ENCODE measurements at places on chromosomes 4 and X. TPM values are rescaled to one million over a fixed set of nuclear protein-coding genes. Genes with fewer than 3 reads are reported as not detected.

Gene PCDH11X
- total RNA-seq, result 24.5 TPM

DNA sequence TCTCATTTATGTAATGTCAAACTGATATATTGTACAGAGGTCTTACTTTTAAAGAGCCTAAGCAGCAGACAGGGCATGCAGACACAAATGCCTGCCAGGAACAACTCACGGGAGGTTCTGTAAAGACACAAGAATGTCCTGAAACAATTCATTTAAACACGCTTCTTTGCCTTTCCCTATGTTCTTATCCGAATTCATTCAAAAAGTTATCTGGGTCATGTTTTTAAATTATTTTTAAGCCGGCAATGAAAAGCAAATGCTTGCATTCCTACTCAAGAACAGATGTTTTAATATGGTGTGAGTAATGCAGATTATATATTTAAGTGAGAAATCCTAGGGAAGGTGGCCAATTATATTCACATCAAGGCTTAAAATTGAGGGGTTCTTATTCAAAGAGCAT is 192.6 kb downstream of the PDGFC start:
- no peak overlapping the region for H3K27ac ChIP-seq
- H3K27me3 ChIP-seq, result no peaks in the 10 kb centered on the region
- peaks cover 3% of the 10 kb centered on the region for H3K4me1 ChIP-seq
- no peaks in the 10 kb centered on the region for H3K36me3 ChIP-seq
- DNase-seq, result no peak

Gene GLRA3
- total RNA-seq, result 41.1 TPM

- H3K4me3 ChIP-seq, result no peak overlapping the region
- no peaks in the 10 kb centered on the region for H3K36me3 ChIP-seq
- no peaks in the 10 kb centered on the region for H3K27me3 ChIP-seq
- DNase-seq, result no peak
- H3K4me1 ChIP-seq, result no peaks in the 10 kb centered on the region
These were observed 141.0 kb downstream of the MAB21L2 start for GRCh38 chr4:150722908-150723362.

Gene SRPK3
- total RNA-seq, result 1.2 TPM

DNA sequence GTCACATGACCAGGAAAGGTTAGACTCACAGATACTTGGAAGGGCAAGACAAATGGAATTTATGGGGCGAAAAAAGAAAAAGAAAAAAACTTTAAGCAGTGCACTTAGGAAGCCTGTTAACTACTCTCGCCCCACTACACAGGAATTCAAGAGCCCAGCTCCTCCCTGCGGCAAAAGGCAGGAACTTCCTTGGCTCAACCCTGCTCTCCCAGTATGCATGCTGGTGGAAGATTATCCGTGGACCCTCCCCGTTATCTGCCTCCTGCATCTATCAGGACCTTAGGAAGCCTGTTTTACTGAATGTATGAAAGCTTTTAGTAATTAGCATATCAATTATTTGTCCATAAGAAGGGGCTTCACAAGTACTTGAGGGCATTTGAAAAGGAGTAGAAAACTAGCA is 40.1 kb upstream of the RPA4 start:
- no peak overlapping the region for H3K27ac ChIP-seq
- H3K36me3 ChIP-seq, result no peaks in the 10 kb centered on the region
- no peak overlapping the region for H3K4me3 ChIP-seq
- H3K27me3 ChIP-seq, result peaks cover 4% of the 10 kb centered on the region
- H3K4me1 ChIP-seq, result no peaks in the 10 kb centered on the region

DNA sequence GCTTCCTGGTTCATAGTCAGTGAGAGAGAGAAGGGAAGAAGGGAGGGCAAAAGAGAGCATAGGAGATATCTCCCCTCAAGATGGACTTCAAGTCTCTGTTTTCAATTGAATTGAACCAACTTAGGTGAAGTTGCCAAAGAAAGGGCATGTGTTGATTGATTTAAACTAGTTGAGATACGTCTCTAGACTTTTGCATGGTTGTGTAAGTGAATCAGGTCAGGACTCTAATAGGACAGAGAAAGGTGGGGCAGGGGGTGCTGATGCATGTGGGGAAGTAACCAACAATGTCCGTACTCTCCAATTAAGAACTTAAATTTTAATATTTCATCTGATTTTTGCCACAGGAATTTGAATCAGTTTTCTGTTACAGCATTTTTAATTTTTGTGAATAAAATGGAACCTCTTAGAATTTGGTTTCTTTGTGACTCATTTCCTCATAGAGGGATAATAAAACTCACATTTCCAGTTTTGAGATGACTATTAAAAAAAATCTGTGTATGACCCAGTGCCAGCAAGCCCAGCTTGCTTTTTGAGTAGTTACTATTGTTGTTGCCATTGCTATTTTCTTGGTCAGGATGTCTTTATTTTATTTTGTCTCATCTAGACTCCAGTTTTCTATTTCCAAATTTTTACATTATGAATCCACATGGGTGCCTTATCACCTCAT is 37.3 kb downstream of the SLIT2 start:
- H3K27me3 ChIP-seq, result no peaks in the 10 kb centered on the region
- no peaks in the 10 kb centered on the region for H3K36me3 ChIP-seq
- DNase-seq, result no peak
- no peak overlapping the region for H3K4me3 ChIP-seq

Gene SYN1
- 37.2 TPM for total RNA-seq

Gene TRIML2
- not detected for total RNA-seq

- no peaks in the 10 kb centered on the region for H3K4me1 ChIP-seq
- no peak overlapping the region for H3K4me3 ChIP-seq
- H3K27me3 ChIP-seq, result peaks cover 16% of the 10 kb centered on the region
- no peak for DNase-seq
These were observed 2.4 kb upstream of the NBDY start for GRCh38 chrX:56726605-56727004.

DNA sequence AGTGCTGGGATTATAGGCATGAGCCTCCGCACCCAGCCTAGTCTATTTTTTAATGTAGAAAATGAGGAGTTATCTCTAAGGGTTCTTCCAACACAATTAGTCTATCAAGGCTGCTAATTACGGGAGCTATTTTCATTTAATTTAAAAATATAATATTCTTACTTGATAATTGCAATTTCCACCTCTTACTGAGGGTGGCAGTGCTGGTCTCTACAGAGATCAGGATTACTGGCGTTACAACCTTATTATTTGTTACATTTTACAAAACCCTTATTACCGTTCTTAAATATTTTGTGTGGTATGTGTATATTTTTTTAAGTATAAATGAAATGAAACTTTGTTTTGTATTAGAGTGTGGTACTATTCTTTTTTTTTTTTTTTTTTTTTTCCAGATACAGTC is 17.6 kb upstream of the GK start:
- H3K36me3 ChIP-seq, result no peaks in the 10 kb centered on the region
- H3K27me3 ChIP-seq, result no peaks in the 10 kb centered on the region
- no peak overlapping the region for H3K4me3 ChIP-seq

DNA sequence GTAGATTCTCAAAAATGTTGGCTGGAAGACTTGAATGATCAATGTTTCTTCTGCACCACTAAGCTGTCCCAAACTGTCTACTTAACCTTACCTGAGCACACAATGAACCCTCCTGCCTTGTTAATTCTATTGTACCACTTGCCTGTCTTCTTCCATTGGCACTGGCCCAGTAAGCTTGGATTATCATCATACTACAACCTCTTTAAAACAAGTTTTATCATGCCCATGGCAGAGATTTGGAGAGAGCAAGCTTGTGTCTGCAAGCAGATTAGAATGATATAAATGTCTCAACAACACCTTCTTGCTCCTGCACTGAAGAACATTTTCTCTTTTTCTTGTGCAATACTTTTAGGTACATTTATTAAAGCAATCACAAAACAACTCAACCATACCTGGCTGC is 74.0 kb upstream of the VMA21 start:
- H3K27me3 ChIP-seq, result no peaks in the 10 kb centered on the region
- no peak overlapping the region for H3K4me3 ChIP-seq
- no peaks in the 10 kb centered on the region for H3K4me1 ChIP-seq
- no peaks in the 10 kb centered on the region for H3K36me3 ChIP-seq

GRCh38 chr4:169000315-169000714 is 9.7 kb downstream of the CBR4 start:
- DNase-seq, result no peak
- H3K27me3 ChIP-seq, result no peaks in the 10 kb centered on the region
- H3K27ac ChIP-seq, result no peak overlapping the region
- peaks cover 7% of the 10 kb centered on the region for H3K36me3 ChIP-seq
- no peaks in the 10 kb centered on the region for H3K4me1 ChIP-seq
- no peak overlapping the region for H3K4me3 ChIP-seq

Gene ODAM
- total RNA-seq, result not detected

Gene TKTL1
- 14.1 TPM for total RNA-seq

GRCh38 chr4:6196871-6197270 is 3.5 kb downstream of the JAKMIP1 start:
- no peak overlapping the region for H3K4me3 ChIP-seq
- DNase-seq, result no peak
- peaks cover 26% of the 10 kb centered on the region for H3K27me3 ChIP-seq
- peaks cover 10% of the 10 kb centered on the region for H3K36me3 ChIP-seq

Gene FNIP2
- total RNA-seq, result 59.2 TPM

Gene CYSLTR1
- 9.2 TPM for total RNA-seq

Gene SSX2B
- not detected for total RNA-seq

Gene EDNRA
- 50.6 TPM for total RNA-seq

GRCh38 chr4:119984996-119985395 is 81.7 kb downstream of the MAD2L1 start:
- H3K27ac ChIP-seq, result no peak overlapping the region
- no peak for DNase-seq
- no peaks in the 10 kb centered on the region for H3K4me1 ChIP-seq

DNA sequence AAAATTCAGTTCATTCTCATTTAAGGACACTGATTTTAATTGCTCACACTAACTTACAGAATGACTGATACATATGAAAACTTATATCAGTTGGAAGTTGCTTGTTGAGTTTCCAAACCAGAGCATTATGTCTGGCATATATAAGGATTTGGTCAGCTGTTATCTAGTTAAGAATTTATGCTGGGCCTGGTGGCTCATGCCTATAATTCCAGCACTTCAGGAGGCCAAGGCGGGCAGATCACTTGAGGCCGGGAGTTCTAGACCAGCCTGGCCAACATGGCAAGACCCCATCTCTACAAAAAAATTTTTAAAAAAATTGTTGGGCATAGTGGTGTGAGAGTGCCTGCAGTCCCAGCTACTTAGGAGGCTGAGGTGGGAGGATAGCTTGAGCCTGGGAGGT is 73.1 kb downstream of the SPRY1 start:
- no peaks in the 10 kb centered on the region for H3K4me1 ChIP-seq
- H3K36me3 ChIP-seq, result no peaks in the 10 kb centered on the region
- no peaks in the 10 kb centered on the region for H3K27me3 ChIP-seq
- H3K4me3 ChIP-seq, result no peak overlapping the region
- no peak for DNase-seq

Gene FAM241A
- 1.7 TPM for total RNA-seq

Gene VSIG4
- 29.2 TPM for total RNA-seq

Gene PRKG2
- 7.2 TPM for total RNA-seq

GRCh38 chr4:61079427-61079826 is 120.7 kb upstream of the ADGRL3 start:
- H3K4me1 ChIP-seq, result no peaks in the 10 kb centered on the region
- H3K27ac ChIP-seq, result no peak overlapping the region
- no peak overlapping the region for H3K4me3 ChIP-seq
- DNase-seq, result no peak

GRCh38 chrX:49877397-49878101 is 1.7 kb upstream of the USP27X start:
- no peak overlapping the region for H3K4me3 ChIP-seq
- no peak for DNase-seq
- H3K4me1 ChIP-seq, result peaks cover 17% of the 10 kb centered on the region
- H3K36me3 ChIP-seq, result no peaks in the 10 kb centered on the region
- no peaks in the 10 kb centered on the region for H3K27me3 ChIP-seq

Gene FGFBP2
- total RNA-seq, result 0.94 TPM

GRCh38 chr4:102596532-102596931 is 95.4 kb downstream of the NFKB1 start:
- DNase-seq, result no peak
- H3K4me3 ChIP-seq, result no peak overlapping the region
- no peaks in the 10 kb centered on the region for H3K4me1 ChIP-seq
- H3K27ac ChIP-seq, result no peak overlapping the region
- H3K36me3 ChIP-seq, result peaks cover 9% of the 10 kb centered on the region

DNA sequence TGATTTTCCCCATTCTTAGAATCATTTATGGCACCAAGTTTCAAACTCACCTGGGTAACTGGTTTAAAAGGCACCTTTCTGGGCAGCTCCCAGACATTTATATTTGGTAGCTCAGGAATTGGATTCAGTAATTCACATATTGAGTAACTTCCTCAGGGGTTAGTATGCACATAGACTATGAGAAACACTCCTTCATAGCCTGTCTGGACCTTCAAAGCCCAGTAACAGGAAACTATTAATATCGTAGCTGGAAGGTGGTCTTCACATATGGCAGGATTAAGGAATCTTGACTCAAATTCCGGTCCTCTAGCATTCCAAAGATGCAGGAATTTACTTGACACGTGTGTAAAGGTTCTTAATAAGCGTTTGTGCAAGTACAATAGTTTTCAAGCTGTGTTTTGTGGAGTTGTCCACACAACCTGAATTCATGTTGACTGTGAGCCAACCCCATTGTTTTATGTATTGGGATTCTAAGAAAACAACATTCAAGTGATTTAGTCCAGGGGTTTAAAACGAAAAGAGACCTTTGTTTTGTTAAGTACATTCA is 78.4 kb downstream of the PLS3 start:
- H3K27ac ChIP-seq, result no peak overlapping the region
- peaks cover 23% of the 10 kb centered on the region for H3K27me3 ChIP-seq
- H3K36me3 ChIP-seq, result no peaks in the 10 kb centered on the region
- H3K4me3 ChIP-seq, result no peak overlapping the region

Gene RAB41
- total RNA-seq, result not detected

Gene COPS4
- total RNA-seq, result 79.3 TPM

DNA sequence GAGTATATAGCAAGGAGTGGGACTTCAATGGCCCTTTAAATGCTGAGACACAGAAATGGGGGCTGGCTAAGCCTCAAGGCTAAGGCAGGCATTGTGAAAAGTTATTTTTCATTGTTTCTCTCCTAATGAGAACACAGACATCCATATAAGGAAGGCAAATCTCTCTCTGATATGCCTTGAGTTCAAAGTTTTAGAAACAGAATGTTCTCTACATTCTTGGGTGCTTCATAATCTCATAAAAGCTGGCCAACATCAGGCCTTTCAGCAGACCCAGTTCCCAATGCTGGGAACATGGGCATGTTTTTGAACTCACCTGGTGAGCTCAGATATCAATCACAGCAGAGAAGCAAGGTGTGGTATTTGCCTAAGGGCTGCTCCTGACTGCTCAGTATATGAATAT is 19.4 kb upstream of the RAB40A start:
- H3K27me3 ChIP-seq, result peaks cover 7% of the 10 kb centered on the region
- H3K4me3 ChIP-seq, result no peak overlapping the region
- no peak overlapping the region for H3K27ac ChIP-seq
- H3K4me1 ChIP-seq, result peaks cover 2% of the 10 kb centered on the region
- H3K36me3 ChIP-seq, result no peaks in the 10 kb centered on the region

Gene BMPR1B
- total RNA-seq, result 14.1 TPM

Gene HS3ST1
- 4.8 TPM for total RNA-seq

Gene SLC26A1
- 1.2 TPM for total RNA-seq

GRCh38 chr4:8129136-8129535 is 29.5 kb downstream of the ABLIM2 start:
- H3K4me3 ChIP-seq, result no peak overlapping the region
- H3K36me3 ChIP-seq, result peaks cover 22% of the 10 kb centered on the region
- no peaks in the 10 kb centered on the region for H3K27me3 ChIP-seq
- H3K27ac ChIP-seq, result no peak overlapping the region
- H3K4me1 ChIP-seq, result peaks cover 38% of the 10 kb centered on the region
- no peak for DNase-seq

All from spinal cord (tissue), 10 donors.